ENCODE measurements at places on chromosomes 2 and 18.

- DNase-seq = no peak
Measured at GRCh38 chr2:122205641-122206040, 450.2 kb downstream of the TSN start.

GRCh38 chr2:63642946-63643345, 54.2 kb downstream of the MDH1 start:
- DNase-seq = no peak

DNA sequence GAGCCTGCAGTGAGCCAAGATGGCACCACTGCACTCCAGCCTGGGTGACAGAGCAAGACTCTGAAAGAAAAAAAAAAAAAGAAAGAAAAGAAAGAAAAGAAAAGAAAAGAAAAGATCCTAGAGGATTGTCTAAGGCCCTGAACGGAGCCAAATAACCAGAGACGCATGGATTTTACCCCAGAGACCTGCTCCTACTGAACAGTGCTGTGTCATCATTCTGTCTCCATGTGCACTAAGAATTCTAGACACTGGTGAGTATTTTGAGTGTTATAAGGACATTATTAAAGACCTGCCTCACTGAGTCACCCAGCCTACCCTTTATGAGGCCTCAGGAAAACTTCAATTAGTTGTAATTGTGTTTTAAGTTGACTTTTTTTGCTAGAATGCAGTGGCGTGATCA, 61.9 kb upstream of the RIOK3 start:
- DNase-seq = no peak

DNA sequence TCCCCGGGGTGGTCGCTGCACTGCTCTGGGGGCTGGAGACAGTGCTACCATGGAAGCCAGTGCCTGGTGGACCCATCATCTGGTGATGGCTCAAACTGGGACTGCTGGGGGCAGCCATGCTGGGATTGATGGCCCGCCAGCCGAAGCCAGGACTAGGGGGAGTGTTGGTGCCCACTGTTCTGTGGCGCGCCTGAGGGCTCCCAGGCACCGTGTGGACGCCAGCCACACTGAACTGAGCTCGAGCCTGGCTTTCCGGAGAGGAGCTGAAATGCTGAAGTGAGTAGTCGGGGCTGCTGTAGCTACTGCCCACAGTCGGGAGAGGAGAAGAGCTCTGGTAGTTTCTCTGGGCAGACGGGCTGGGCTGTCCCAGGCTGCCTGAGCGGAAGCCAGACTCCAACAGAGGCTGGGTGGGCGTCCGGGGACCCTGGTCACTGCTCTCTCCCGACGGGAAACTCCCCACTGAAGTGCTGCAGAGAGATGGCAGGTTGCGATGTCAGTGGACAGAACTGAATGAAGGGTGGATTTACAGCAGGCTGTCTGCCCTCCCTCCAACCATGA, 184.4 kb downstream of the TNS1 start:
- DNase-seq = no peak

- no peak for DNase-seq
Measured at GRCh38 chr18:13910501-13910900, 4.8 kb downstream of the MC2R start.

DNA sequence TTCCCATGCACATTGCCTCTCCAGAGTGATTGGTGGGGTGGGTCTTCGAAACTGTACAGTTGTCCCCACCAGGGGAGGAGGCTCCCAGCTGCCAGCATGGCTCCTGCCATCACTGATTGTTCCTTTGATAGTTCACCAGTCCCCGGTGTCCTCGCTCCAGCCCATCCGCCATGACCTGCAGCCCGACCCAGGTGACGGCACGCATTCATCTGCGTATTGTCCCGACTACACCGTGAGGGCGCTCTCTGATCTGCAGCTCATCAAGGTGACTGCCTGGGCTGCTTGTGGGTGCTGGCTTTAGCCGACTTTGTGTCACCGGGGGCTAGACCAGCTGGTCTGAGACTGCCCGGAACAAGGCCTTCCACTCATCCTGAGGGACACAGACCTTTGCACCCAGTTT, 12.4 kb downstream of the CNNM3 start:
- DNase-seq = no peak

DNA sequence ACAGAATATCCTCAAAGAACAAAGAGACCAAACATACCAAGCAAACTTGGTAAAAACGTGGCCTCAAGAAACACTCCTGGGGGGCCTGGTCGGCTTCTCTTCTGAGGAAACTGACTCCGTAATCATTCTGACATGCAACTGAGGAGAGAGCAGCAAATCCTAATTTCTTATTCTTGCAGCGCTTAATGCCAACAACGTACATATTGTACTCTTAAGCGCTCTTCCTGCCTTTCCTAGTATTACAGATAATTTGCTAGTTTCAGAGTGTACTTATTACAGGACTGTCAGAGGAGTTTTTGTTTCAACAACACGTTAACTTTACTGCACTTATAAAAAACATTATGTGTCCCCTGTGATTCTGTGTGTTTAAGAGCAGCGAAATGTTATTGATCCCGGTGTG, 64.9 kb downstream of the ZNF521 start:
- DNase-seq = no peak

- DNase-seq = no peak
Measured at GRCh38 chr2:239142806-239143205, 258.0 kb downstream of the HDAC4 start.

DNA sequence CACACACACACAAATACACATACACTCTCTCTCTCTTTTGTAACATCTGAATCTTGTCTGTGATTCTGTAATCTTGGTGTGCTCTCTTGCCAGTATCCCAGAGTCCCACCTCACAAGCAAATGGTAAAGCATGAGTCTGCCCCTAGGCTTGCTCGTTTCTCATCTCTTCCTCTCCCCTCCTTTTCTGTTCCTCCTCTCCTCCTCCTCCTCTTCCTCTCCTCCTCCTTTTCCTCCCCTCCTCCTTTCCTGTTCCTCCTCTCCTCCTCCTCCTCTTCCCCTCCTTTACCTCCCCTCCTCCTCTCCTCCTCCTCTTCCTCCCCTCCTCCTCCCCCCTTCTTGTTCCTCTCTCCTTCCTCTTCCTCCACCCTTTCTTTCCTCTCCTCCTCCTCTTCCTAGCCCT, 59.0 kb downstream of the TNFRSF11A start:
- DNase-seq = no peak

DNA sequence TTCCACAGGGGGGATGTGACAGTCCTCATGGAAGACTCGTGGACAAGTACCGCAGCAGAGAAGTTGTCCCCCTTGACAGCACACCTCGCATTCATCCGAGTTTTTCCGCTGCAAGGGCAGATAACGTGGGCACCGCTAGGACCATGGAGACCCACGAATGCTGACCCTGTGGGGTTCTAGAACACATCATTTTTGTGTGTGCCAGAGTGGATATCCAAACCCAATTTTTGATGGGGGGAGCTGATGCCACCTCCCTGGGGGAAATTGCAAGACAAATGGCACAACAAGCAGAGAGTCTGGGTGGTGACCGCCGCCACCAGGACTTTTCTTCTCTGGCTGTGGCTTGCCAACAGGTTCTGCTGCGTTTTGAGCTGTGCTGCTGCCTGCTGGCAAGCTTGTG, 46.9 kb downstream of the SP110 start:
- DNase-seq = no peak

- DNase-seq = no peak
Measured at GRCh38 chr18:48326901-48327675, 82.1 kb downstream of the ZBTB7C start.

- DNase-seq = no peak
Measured at GRCh38 chr2:22491442-22491841, 893.5 kb upstream of the KLHL29 start.

- peak; percentile 68 for DNase-seq
Measured at GRCh38 chr2:71923887-71924533, 223.7 kb downstream of the CYP26B1 start.

GRCh38 chr2:31233741-31234682, at the start of gene EHD3:
EHD3 (plus strand) TSS chr2:31234152; CDS start chr2:31234622, 470 bp downstream.
- peak; percentile 45 for DNase-seq

DNA sequence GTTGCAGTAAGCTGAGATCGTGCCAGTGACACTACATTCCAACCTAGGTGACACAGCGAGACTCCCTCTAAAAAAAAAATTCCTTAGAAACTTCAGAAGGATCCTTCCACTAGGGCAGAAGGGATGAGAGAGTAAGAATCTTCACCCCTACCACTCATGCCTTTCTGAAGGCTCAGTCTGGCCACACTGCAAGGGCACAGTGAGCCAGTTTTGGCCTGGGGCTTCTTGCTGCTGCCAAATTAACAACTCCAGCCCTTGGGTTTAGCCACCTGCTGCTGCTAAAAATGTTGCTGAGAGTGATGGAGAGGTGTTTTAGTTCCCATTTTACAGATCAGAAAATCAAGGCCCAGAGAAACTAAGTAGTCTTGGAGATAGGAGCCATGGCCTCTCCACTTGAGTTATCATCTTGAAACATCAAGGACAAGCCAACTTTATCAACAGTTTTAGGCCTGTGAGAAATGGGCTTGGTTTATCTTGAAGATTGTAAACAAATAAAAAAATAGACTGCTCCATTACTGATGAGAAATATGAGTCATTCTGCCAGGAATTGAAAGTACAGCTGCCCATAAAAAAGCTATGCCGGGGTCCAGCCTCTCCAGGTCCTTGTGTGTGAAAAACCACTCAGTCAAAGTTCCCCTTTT, 31.9 kb upstream of the CASP8 start:
- no peak for DNase-seq

DNA sequence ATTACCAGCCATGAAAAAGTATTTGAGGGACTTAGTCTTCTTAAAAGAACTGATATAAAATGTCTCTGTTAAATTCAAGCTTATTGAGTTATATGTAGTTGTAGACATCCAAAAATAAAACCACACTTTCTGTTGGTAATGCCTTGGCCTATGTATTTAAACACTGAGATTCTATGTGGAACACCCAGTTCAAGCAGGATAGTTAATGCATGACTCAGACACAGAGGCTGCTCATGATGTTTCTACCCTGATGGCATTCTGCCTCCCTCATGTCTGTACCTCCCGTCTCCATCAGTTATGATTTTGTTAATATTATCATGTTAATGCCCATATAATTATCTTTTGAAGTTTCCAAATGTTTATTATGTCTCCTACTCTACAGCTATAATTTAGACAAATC, 164.5 kb downstream of the XIRP2 start:
- DNase-seq = no peak

- DNase-seq = no peak
Measured at GRCh38 chr2:56580242-56580641, 396.5 kb downstream of the CCDC85A start.

DNA sequence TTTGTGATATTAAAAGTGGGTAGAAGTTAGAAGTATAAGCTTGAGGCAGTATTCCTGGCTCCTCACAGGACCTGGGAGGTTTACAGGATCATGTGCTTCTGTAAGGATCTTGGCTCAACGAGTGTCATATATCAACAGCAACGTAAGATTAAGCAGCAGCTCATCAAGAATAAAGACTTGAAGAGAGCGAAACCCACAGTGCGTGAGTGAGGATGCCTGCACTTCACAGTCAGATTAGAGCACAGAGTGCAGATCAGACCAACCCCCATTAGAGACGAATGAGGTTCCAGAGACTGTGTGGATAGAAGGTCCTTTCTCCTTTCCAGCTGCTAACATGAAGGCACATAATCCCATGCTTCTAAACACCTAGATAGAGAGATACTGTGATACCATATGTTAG, 1656.7 kb upstream of the NXPH2 start:
- DNase-seq = no peak

- DNase-seq = no peak
Measured at GRCh38 chr2:108594982-108595464, 60.8 kb downstream of the LIMS1 start.

DNA sequence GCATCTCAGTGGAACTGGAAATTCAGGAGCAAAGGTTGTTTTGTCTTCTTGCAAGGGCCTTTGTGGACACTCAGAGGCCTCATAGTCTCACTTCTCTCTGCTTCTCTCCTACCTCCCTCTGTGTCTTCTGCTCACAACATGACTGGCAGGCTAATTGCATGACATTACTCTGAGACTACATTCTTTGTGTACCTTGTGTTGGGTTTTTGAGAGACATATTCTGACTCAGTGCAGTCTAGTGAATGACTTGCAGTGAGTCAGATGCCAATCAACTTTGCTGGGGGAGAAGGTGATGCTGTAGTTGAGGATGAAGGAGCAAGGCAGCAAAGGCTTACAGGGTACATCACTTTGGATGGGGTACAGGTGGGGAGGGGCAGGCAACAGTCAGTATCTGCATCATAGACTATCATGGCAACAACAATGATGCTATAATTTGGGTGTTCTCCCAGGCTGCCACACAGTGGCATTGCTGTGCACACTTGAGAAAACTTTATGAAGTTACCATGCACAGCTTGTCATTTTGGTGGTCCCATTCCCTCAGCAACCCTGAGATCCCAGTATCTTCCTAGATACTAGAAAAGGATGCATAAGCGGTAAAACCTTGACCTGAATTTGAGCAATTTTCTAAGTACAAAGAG, 69.3 kb upstream of the SLC16A14 start:
- no peak for DNase-seq

- DNase-seq = no peak
Measured at GRCh38 chr2:21194858-21195271, 71.1 kb downstream of the TDRD15 start.

GRCh38 chr2:127811397-127812321, 688 bp upstream of the WDR33 start:
- DNase-seq = no peak

DNA sequence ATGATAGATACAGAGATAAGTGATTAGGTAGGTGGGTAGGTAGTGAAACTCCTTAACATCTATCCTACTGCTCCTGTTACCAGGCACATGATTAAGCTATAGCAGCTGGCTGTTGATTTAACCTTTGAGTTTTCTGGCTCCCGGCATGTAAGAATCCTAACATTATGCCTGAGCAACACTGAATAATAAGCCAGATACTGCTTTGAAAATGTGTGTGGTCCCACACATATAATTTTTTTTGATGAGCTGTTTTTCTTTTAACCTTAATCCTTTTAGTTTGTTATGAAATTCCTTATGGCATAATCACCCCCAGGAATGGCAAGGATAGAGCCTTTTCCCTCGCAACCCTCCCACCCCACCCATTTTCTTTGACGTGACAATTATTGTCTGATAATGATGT, 104.2 kb upstream of the NEUROD1 start:
- DNase-seq = no peak

- no peak for DNase-seq
Measured at GRCh38 chr2:181678861-181679543, 1.3 kb downstream of the NEUROD1 start.

GRCh38 chr2:231581328-231581727, 11.3 kb upstream of the TEX44 start:
- DNase-seq = no peak

DNA sequence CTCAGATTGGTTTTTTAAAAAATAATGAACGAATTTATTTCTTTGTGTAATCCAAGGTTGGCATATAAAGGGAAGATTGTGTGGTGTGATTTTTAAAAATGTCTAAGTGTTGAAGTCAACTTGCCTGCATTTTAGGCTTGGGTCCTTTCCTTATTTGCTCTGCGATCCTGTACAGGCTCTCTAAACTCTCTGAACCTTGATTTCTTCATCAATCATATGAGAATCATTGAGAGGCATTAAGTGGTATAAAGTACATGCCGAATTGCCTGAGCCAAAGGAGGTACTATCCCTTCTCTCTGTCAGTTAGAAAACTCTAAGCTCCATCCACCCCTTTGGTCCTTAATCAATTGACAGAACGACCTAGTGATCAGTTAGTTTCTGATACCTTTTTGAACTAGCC, 440.4 kb upstream of the MEX3C start:
- no peak for DNase-seq

All from D721Med (cell line).